Amniotic stem cell (primary cell): ENCODE measurements at places on chromosomes 2 and 18.

- no peak for DNase-seq
Measured at GRCh38 chr2:142965443-142965842, 88.0 kb downstream of the KYNU start.

GRCh38 chr18:76265497-76266235 lies 229.4 kb downstream of the ZNF516 start:
- no peak for DNase-seq

DNA sequence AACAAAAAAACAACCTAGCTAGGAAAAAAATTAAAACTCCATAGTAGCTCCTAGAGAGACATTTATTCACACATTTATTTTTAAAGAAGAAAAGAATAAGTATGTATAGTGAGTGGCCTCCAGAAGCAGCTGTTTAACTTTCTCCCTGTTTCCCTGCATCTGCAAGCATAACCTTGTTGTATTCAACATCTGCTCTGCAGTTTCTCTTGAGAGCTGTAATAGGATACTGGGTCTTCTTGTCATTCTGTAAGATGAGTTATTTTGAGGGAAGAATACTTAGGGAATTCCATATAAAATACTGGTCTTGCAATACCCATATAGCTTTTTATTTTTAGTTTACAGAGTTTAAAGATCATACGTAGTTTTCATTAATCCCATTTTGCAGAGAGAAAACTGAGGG lies 246.6 kb downstream of the LRRTM1 start:
- DNase-seq, result no peak

DNA sequence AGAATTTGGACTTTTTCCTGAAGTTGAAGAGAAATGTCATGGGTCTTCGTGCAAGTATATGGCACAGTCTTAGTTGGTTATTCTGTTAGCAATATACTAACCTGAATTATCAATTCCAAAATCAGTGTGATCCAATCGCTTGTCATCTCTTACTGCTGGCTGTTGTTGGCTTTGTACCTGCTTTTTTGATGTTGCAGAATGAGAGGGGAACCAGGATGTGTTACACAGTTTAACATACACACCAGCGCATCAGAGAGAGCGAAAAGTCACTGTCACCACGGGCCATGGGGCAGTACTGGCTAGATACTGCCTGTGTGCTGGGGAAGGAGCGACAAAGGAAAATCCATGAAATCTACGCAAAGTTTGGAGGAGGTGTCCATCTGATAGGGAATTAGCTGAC lies 59.3 kb upstream of the SPP2 start:
- no peak for DNase-seq

DNA sequence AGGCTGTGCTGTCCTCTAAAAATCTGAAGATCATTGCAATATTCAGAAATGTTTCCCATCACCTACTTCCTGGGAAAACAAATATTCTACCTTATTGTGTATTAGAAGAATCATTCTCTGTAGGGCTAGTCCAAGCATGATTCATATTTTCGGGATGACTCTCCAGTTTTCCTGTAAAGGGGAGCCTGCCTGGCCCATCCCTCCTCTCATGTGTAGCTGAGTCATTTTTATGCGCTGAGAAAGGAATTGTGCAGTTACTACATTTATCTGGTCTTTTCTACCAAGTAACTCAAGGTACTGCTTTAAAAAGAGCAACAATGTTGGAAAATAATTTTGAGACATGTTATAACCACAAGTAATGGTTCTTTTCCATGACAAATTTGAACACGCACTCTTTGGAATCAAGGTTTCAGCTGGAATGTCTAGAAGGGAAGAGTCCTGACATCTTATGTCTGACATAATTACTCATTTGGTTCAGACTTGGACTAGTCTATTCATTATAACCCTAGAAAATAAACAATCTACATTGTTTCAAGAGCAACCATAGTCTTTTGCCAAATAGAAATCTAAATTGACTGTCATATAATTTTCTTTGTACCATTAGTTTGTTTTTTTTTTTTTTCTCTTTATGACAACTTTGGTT lies 6.6 kb downstream of the DSG3 start:
- DNase-seq, result no peak

DNA sequence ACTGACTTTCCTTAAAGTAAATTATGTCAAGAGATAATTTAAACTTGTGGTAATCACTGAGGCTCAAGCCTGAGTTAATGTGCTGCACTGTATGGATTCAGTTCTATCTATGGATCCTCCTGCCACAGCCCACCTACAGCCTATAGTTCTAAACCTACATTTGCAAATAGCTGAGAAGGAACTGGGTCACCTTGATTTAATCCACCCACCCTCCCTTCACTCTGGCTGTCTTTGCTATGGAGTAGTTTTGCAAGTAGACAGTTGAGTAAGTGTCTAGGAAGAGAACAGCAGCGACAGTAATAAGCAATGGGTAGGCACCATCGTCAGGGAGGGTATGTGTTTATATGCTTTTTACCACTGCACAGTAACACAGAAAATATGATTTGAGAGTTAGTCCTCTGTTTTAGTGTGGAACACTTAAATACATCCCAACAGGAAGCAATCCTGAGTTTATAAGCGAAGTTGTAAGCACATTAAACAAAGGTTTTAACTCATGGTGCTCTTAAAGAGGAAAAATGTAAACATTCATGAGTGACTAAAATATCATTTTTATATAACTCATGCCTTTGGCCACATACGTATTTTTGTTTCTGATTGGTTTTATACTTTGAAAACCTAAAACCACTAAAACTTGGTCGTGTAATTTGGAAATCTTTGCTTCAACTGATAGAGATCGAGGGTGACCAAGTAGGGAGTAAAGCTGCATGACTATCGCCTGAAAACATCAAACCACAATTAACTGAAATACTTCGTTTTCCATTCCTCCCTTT lies 36.3 kb upstream of the CHRNA1 start:
- no peak for DNase-seq

- no peak for DNase-seq
Measured at GRCh38 chr2:24471662-24472061, 19.4 kb upstream of the NCOA1 start.

DNA sequence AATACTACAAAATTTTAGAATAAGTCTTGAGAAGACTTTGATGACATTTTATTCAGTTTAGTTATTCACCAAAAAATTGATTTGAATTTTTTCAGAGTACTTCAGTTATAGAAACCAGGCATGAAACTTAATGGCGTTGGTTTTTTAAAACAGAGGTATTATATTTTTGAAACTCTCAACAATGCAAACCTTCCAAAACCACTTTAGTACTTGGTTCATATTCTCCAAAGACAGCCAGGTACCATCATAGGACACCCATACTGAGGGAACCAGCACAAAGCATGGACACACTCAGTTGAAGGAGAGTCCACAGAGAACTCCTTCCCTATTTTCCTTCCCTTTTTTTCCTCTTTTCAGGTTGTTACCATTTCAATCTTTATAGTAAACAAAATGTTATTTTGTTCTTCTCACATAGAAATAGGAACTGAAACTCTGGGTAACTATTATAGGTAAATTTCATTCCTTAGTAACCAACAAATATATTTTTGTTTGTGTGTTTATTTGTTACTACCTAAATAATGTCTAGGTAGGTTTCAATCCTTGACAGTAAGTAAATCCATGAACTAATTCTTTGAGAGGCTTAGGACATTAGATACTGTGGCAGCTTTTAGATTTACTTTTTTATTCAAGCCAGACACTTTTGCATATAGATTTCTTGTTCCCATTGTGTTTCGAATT lies 95.8 kb downstream of the TMEFF2 start:
- DNase-seq, result no peak

GRCh38 chr18:54787121-54787520 lies 41.2 kb upstream of the RAB27B start:
- no peak for DNase-seq

- DNase-seq, result no peak
Measured at GRCh38 chr2:138962686-138963085, 182.5 kb upstream of the NXPH2 start.

- DNase-seq, result no peak
Measured at GRCh38 chr18:49573835-49574234, 12.0 kb downstream of the LIPG start.
